Upper lobe of left lung (tissue), 6 donors: ENCODE measurements at places on chromosomes 11 and 22. TPM values are rescaled to one million over a fixed set of nuclear protein-coding genes. Genes with fewer than 3 reads are reported as not detected.

GAB2 gene
- total RNA-seq, result 76.6 TPM

DAGLA gene
- 9.4 TPM for total RNA-seq

POU2AF2 gene
- not detected for total RNA-seq

MS4A3 gene
- total RNA-seq, result not detected

C11orf16 gene
- total RNA-seq, result 13.1 TPM

LGALS12 gene
- total RNA-seq, result not detected

HARBI1 gene
- 3.5 TPM for total RNA-seq

HDHD5 gene
- total RNA-seq, result 43.2 TPM
